ENCODE measurements at places on chromosomes 2 and 18.

- DNase-seq: no peak
Measured at GRCh38 chr2:166419616-166419934, 43.8 kb upstream of the SCN9A start.

GRCh38 chr2:181778621-181779201 lies 98.4 kb upstream of the NEUROD1 start:
- no peak for DNase-seq

GRCh38 chr2:96832754-96833507 lies 10.9 kb downstream of the ANKRD23 start:
- DNase-seq: no peak

- no peak for DNase-seq
Measured at GRCh38 chr18:58866066-58866772, 1.5 kb downstream of the ZNF532 start.

DNA sequence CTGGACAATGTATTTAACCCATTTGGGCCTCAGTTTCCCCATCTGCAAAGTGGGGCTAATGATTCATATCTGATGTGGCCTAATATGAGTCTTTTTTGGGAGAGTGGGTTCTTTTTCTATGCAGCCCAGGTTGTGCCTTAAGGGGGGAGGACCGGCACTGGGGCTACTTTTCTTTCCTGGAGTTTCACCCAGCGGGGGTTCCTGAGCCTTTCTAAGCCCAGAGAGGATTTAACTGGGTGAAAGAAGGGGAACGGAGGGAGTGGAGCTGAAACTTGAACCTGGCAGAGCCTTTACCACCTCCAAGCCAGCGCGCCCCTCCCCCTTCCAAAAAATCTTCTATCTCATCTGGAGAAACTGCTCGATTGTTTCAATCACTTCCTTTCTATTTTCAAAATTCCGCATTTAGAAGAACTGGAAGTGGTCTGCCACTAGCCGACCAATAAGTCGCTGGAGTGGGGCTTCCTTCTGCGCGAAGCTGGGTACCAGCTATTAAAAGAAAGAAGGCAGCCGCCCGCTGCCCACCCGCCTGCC lies 205.0 kb upstream of the SMAD2 start:
- no peak for DNase-seq

GRCh38 chr18:35507623-35508022 lies 9.9 kb upstream of the INO80C start:
- no peak for DNase-seq

DNA sequence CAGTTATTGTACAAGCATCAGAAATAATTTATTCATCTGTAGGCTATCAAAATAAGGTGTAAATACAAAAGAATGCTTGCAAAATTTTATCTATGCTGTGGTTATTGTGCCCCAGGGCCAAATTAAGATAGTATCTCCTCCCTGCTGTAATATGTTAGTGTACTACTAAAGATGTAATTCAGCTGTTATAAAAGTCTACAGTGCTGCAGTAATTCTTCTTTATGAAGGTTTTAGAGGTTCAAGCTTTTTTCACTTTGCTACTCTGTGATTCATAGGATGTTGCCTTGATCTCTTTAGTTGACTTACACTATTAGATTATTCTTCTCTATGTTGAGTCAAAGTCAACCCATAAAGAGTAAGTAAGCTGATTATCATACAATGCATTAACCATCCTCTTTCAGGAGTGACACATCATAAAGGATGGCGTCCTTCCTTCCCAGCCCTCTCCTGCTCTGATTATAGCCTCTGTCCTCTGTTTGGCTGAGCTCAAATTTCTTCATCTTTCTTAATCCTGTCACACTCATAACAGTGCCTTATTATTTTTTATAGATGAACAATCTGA lies 29.3 kb upstream of the DYNAP start:
- DNase-seq: no peak

GRCh38 chr18:45019469-45019868 lies 338.8 kb downstream of the SETBP1 start:
- DNase-seq: no peak

DNA sequence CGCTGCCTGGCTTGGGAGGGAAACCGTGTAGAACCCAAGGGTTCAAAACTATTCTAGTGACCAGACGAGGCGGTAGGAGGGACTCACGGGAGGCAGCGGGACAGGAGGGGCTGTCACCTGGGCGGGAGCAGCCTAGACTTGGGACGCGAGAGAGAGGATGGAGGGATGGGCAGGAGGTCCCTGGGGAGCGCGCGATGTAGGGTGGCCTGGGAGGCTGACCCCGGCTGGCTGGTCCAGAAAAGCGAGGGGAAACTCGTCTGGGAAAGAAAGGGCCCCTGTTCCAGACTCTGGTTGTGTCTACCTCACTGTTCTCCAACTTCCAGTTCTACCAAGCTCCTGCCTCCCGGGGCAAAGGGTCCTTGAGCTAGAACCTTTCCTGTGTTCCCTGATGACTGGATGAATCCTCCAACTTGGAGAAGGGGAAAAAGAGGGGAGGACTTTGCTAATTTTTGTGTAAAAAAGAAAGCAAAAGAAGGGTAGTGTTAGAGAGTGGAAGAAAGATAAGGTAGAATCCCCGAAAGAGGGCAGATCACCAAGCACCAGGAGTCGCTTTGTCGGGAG lies 1.4 kb downstream of the DOK6 start:
- DNase-seq: no peak

DNA sequence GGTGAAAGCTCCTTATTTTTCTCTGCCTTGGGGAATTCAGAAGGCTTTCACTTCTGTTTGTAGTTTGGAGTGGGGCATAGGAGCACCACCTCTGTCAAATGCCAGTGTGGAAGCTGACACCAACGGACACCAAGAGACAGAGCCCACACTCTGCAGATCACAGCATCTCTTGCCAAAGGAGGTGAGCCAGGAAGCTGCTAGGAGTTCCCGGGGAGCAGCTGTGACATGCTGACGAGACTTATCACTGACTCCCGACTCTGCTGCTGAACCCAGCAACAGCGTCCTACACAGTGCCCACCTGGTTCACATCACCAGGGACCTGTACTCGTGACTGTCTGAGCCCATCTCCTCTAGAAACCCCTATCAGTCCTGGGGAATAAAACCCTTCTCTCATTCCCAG lies 8.1 kb downstream of the TEX51 start:
- no peak for DNase-seq

DNA sequence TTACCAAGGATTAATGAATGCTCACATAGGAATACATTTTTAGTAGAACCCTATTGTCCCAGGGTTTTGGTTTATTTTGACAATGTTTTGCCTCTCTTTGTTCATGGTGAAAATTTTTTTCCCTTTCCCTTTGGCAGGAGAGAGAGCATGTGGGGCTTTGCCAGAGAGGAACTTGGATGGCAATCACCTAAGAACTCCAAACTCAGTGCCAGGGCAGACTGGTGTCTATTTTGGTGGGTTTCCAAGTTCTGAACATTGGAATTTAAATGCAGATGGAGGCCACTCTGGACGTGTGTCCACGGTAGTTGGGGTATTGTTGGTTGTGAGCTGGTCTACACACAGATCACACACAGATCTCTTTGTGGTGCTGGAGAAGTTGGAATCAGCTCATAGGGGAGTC lies 2091.1 kb upstream of the PIK3C3 start:
- no peak for DNase-seq

DNA sequence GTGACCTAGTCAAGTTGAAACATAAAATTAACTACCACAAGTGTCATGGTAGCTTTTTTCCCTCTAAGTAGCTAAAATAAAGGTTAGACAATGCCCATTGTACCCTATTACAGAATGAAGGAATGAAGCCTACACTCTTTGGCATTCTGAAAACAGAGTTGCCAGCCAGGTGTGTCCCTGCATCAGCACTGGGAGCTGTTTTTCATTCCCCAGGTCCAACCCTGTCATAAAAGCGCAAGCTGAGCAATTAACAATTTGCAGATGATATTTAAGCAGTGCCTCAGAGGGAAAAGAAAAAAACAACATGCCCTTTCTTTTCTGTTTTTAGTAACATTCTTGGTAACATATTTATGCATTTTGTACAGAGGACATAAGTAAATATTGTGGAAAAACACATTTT lies 46.8 kb upstream of the MGAT4A start:
- no peak for DNase-seq

DNA sequence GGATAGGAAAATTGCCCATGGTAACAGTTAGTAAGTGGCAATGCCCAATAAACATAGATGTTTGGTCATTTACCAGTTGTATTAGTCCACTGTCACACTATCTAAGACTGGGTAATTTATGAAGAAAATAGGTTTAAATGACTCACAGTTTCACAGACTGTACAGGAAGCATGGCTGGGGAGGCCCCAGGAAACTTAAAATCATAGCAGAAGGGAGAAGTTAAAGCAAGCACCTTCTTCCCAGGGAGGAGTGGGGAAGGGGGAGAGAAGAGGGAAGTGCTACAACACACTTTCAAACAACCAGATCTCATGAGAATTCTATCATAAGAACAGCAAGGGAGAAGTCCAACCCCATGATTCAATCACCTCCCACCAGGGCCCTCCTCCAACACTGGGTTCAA lies 23.4 kb downstream of the NR4A2 start:
- DNase-seq: no peak

- no peak for DNase-seq
Measured at GRCh38 chr18:69874058-69874457, 73.6 kb downstream of the CD226 start.

GRCh38 chr2:216635171-216635570 lies 2.0 kb downstream of the IGFBP2 start:
- no peak for DNase-seq

DNA sequence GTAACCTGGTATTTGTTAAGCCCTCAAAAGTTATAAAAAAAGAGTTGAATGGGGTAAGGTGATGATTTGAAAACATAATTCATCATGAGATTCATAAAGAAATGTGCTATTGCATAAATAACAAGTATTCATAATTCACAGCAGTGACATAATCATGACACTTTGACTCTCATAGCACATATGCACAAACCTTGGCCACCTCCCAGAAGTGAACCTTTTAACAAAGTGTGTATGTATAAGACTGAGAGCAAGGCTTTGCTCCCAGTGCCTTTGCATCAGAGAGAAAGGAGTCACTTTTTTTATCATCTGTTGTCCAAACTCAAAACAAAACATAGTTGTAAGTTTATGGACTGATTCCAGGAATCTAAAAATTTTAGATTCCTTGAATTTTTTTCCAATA lies 15.0 kb upstream of the HTR2B start:
- DNase-seq: no peak

DNA sequence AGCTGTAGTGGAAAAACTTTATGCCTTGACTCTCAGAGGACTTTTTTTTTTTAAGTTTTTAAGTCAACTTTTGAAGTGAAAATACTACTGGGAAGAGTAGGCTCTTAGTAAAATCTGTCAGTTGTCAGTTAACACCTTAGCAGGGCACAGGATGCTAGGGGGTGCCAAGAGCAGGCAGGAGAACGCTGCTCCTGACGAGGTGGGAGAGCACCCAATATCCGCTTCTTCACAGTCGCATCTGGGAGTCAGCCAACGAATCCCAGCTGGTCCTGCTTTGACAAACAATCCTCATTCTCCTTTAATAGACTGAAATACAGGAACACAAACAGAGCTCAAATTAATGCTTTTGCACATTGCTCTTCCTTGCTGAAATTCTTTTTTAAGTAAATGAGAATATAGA lies 709.5 kb upstream of the ACVR2A start:
- DNase-seq: no peak

DNA sequence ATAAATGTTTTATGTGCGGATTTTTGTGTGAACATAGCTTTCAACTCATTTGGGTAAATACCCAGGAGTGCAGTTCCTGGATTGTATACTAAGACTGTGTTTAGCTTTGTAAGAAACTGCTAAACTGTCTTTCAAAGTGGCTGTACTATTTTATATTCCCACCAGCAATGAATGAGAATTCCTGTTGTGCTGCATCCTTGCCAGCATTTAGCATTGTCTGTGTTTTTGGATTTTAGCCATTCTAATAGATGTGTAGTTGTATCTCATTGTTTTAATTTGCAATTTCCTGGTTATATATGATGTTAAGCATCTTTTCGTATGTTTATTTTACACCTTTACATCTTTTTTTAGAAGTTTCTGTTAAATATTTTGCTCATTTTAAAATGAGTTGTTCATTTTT lies 24.2 kb downstream of the VRK2 start:
- no peak for DNase-seq

DNA sequence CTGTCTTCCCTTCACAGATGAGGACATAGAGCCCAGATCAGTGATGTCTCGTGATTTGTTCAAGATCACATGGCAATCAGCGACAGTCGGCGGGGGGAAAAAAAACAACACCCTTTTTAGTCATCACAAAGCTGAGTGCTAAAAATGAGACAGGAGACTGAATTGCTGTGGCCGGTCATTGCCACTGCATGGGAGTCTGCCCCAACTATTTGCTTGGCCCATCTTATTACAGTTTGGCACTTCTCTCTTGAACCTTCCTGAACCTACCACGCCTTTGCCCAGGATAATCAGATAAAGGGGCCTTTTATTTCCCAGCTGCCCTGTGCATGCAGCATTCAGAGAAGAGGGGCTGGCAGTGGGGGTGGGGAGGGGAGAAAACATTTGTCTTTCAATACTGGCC lies 42.7 kb downstream of the SETBP1 start:
- DNase-seq: no peak
